ENCODE measurements at places on chromosomes 6 and 20.

DNA sequence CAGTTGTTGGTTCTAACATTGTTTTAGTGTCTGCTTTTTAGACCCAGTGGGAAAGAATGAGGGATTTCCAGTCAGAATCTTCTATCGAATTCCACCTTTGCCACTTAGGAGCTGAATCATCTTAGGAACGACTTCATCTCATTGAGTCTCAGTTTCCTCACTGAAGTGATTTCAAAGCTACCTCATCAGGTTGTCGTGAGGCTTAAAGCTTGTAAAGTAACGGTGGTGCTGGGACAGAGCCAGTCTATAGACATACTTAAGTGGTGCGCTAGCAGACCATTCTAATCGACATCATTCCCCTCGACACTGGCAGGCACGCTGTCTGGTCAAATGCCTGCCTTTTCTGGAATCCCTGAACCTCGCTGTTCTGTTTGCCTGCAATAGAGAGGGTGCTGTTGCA, 55.5 kb downstream of the TMEM170B start:
- DNase-seq, result no peak

- DNase-seq, result peak; percentile 8
These were observed 25.3 kb upstream of the KIAA1586 start for GRCh38 chr6:57021086-57021720.

- no peak for DNase-seq
These were observed 72.3 kb downstream of the SNX5 start for GRCh38 chr20:17896193-17896723.

GRCh38 chr20:25139029-25139705, 56.3 kb upstream of the ENTPD6 start:
- peak; percentile 71 for DNase-seq

- peak; percentile 29 for DNase-seq
These were observed 230.0 kb upstream of the CHD6 start for GRCh38 chr20:41848180-41848579.

DNA sequence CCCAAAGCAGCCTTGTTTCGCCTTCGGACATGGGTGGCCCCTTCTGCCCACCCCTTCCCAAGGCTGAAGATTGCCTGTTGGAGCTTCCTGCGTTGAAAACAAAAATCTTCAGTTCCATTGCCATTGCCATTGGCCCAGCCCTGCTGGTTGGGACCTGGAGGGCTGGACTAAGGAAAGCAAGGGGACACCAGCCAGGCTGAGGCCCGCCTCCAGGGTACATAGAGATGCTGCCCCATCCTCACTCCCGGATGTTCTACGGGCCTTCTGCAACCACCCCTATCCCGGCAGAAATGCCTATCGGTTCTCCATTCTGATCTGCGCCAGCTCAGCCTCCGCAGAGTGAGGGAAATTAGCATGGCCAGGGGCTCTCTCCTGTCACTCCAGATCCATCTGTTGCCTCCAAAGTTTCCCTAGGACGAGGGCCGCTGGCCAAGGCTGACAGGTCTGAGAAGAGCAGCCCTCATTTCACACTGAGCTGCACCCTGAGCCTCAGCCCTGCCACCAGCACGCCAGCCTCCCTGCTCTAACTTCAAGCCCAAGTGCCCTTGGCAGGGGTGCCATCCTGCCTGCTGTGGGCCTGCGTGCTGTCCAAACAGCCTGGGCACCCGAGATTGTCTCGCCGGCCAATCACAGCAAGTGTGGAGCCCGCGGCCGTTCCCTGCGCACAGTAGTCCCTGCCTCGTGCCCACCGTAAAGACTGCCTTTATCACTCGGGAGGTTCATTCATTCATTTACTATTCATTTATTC, 13.4 kb upstream of the STX16 start:
- no peak for DNase-seq

DNA sequence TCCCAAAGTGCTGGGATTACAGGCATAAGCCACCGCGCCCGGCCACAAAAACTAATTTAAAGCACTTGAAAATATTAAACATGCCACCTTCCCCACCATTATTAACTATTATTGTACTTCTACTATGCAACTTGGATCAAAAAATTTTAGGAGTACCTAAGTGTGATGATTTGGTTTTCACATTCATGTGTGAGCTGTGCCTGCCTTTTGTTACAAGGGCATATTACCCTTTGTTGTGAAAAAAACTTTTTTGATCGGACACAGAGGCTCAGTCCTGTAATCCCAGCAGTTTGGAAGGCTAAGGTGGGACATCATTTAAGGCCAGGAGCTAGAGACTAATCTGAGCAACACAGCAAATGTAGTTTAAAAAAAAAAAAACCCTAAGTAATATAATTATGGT, 17.1 kb downstream of the ROMO1 start:
- no peak for DNase-seq

GRCh38 chr6:157990321-157991066, 8.8 kb downstream of the SYNJ2 start:
- no peak for DNase-seq

DNA sequence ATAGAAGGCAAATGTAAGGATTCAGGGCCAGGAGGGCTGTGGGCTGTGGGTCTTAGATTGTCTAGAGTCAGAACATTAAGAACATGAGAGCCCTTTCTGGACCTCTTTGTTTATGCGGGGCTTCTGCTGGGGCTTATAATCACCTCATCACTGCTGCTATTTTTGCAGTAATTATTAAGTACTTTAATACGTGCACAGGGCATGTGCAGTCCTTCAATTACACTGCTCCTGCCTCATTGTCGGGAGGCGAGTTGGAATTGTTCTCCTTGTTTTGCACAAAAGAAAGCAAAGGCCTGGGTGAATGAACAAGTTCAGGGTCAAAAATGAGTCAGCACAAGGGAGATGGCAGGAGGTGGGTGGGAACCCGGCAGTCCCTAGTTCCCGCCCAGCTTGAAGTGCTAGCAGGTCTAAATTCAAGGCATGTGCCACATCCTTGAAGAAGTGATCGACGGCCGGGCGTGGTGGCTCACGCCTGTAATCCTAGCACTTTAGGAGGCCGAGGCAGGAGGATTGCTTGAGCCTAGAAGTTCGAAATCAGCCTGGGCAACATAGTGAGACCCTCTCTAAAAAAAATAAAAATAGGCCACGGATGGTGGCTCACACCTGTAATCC, 34.4 kb upstream of the PTPN1 start:
- DNase-seq, result no peak

DNA sequence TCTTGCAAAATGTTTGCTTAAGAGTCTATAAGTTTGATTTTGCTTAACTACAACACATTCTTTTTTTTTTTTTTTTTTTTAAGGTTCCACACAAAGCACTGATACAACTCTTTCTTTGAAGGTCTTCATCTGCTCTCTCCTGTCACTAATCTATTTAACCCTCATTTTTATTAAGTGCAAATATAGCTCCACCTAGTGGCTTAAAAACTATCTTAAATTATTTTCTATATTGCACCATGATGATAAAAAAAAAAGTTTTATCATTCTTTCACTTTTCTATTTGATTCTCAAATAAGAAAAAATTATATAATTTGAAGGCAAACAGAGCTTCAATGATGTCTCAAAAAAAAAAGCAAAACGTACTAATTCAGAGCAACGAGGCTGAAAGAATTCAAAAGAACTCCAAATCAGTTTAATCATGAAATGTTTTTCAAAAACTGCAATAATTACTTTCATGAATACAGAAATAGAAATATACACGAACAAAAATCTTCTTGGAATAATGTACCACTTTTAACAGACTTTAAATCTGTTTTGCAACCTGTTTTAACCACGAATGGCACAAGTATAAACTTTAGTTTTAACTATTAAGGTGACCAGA, 12.8 kb downstream of the ESF1 start:
- no peak for DNase-seq

GRCh38 chr20:54623991-54624569, 148.7 kb downstream of the DOK5 start:
- DNase-seq, result no peak

GRCh38 chr6:111750753-111751673, 122.2 kb downstream of the FYN start:
- DNase-seq, result no peak

DNA sequence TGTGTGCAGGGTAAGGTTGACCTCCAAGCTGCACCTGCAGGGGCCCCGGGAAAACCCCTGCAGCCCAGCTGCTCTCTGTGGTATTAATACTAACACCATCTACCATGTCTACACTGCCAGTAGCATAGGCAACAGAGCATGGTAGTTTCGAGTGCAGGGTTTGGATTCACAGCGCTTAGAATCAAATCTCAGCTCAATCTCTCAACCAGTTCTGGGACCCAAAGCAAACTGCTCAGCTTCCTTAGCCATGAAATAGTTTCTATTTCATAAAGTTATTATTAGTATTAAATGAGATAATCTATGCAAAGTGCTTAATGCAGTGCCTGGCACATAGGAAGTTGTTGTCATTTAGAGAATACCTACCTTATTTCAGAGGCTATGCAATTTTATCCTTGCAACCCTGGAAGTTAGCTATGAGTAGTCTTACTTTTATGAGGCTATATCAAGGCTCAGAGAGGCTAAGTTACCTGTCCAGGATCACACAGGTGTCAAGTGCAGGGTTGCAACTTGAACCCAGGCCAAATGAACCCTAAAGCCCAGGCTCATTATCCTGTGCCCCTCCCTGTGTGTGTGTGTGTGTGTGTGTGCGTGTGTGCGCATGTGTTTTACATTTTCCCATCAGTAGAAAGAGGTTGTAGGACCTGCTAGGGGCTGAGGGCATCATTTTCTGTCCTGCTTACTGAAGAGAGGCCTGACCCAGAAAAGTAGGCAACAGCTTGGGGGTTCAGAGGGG, 27.6 kb upstream of the MRPS18A start:
- DNase-seq, result no peak

GRCh38 chr6:92716638-92717037, 702.7 kb downstream of the EPHA7 start:
- no peak for DNase-seq

GRCh38 chr20:9626357-9626756, 112.0 kb downstream of the LAMP5 start:
- no peak for DNase-seq

- DNase-seq, result no peak
These were observed 28.2 kb upstream of the TAF8 start for GRCh38 chr6:42021847-42022754.

- no peak for DNase-seq
These were observed 95.0 kb upstream of the MAP3K7 start for GRCh38 chr6:90681863-90682262.

DNA sequence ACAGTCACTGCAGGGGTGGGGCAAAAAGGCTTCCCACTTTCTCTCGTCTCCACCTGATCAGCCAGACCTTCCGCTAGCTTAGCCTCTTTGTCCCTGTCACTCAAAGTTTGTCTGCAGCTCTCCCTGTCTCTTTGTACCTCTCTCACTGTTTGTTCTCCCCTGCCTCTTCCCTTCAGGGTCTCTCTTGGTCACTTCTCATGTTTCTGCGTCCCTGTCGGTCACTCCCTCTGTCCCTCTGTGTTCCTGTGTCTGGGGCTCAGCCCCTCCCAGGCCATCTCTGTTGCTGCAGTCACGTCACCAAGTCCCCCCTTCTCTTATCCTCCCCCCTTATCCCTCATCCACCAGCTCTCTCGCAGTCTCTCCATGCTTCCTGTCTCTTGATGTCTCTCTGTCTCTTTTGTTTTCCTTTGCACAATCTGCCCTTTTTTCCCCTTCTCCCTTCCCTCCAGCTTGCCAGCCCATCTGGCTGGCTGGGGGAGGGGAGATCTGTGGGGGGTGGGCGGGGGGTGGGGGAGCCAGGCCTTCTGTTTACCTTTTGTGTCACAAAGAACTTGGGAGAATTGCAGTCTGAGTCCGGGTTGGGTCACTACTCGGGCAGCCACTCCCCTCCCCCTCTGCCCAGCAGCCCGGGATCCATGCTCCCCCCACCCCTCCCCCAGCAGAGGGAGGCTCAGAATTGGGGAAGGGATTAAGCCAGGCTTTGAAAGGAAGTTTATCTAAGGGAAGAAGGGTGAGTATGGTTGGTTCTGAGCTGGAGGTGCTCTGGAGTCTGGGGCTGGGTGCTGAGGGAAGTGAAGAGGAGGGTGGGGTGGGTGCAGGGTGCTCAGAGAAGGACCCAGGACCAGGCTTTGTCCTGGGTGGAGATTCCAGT, 32.3 kb downstream of the FOXP4 start:
- DNase-seq, result peak; percentile 73

GRCh38 chr6:41622206-41622988, 15.9 kb upstream of the MDFI start:
- DNase-seq, result peak; percentile 65

DNA sequence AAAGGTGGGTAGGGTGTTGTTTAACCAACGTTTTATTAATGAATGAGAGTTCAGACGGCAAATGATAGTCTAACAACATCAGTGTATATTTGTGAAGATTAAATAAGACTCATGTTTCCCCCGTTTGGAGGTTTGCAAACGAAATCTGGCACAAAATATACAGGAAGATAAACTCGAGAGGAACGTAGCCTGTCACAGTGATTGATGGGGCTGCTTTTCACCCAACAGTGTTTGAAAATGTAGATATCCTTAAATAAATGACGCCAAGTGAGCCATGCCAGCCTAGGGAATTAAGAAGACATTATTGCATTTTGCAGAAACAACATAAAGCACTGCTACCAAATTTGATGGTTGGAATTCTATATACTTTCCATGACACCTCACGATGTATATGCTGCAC, 696.5 kb upstream of the FLRT3 start:
- DNase-seq, result no peak

DNA sequence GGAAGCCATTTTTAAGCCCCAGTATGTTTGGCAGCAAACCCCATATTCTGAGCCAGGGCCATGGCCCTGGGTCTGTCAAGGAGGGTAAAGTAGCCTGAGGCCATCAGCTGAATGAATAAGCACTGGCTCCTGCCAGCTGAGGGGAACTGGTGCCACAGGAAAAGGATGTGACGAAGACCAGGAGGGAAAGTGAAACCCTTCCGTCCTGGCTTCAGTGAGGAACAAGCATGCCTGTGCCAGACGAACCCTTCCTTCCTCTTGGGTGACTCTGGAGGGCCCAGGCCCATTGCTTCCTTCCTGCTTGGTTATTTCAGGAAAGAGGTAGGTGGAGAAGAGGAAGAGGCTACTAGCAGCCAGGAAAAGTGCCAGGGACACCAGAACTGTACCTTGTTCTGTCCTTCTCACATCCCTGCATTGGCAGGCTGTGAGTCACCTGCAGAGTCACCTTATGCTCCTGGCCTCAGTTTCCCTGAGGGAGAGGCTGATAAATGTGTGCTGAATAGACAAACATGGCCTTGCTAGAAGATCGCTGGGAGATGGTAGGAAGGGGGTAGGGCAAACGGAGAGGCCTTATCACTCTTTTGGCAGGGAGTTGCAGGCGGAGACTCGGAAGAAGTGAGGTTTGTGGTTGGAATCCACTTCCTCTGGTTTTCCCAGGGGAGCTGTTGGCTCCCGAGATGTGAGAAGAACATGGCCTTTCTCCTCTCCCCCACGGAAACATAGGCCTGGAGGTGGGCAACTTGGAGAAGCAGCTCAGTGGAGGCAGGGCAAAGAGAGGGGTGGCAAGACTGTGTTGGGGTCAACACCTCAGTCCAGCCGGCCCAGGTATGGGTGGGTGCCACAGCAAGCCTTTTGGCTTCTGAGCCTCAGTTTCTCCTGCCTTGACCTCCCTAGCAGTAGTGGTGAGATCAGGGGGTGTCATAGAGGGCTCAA, 37.4 kb downstream of the COX4I2 start:
- no peak for DNase-seq

DNA sequence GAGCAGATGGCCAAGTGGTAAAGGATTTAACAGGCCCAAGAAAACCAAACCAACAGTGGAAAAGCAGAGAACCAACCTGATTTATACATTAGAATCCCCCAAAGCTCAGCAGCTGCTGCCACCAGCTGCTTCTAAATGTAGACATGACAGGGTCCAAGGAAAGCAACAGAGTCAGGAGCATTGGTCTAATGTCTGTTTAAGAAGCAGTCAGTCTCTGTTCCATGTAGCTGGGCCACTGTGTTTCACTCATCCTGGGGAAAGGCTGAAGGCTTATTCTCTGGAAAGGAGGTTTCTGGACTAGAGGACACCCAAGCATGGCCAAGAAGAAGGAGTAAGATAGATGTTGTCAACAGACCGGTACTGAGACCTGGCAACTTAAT, 75.4 kb downstream of the TMEM244 start:
- DNase-seq, result no peak
